ENCODE measurements at places on chromosomes 7 and 10.

GRCh38 chr7:151415375-151416105, 5.7 kb upstream of the WDR86 start:
- DNase-seq, result no peak

- no peak for DNase-seq
These were observed 2.1 kb upstream of the BNIP3 start for GRCh38 chr10:131983780-131984179.

- no peak for DNase-seq
These were observed 30.0 kb downstream of the NUDT1 start for GRCh38 chr7:2272031-2272430.

DNA sequence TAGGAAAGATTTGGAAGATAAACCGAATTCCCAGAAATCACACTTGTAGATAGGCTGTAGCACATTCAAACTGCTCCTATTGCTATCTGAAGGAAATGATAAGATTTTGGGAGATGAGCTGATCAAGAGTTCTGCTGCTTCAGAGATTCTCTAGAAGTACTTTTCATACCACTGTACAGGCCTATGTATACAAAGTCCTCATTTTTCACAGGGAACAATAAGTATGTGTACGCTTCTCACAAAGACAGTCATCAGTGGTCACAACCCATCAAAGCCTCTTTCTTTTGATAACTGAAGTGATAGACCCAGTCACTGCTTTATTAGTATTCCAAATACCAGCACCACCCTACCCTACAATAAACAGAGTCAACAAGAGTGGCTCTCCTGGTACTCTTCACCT, 15.6 kb upstream of the SEPTIN7 start:
- no peak for DNase-seq

DNA sequence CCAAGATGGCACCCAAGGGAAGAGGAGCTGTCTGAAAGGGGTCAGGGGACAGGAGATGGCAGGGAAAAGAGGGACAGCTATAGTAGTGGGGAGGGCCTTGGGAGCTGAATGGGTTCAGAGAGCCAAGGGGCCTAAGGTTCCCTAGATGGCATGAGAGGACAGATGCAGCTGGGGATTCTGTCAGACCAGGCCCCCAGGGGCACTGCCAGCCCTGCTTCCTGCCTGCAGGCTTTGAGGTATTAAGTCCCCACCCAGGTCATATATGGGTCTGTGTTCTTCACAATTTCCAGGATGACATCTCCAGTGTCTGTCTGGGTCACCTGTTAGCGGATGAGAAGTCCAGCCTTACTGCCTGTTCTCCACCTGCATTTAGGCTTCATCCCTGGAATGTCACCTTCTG, 56.7 kb downstream of the NEURL1 start:
- DNase-seq, result no peak

DNA sequence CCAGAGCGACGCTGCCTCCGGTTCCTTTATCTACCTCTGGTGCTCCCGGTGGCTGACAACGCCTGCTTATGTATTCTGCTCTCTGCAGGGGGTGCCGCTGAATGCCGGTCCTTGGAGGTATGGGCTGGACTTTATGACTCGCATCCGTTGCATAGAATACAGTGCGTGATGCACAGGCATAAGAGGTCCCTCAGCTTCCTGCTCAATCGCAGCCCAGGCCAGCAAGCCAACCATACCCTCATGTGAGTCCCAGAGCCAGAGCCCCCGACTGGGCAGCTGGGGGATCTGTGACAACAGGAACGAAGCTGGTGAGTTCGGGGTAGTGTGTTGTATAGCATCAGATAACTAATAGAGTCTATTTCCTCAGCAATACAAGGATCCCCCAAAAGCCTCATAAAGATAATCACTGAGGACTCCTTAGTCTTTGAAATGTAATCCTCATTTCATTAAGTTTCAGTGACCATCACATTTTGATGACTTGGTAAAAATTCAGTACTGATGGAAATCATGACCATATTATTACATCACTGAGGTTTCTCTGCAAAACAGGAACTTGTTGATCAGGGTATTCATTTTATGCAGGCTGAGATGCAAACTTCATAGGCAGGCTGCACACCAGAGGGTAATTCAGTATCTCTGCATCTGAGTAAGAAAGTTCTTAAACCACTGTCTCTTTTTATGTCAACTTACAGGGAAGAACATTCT, 607.8 kb downstream of the PTPRN2 start:
- DNase-seq, result no peak

- DNase-seq, result peak; percentile 77
These were observed 21.5 kb downstream of the POLL start for GRCh38 chr10:101566333-101567164.

GRCh38 chr10:110356628-110357245, 52.0 kb upstream of the SMNDC1 start:
- no peak for DNase-seq

GRCh38 chr7:155804431-155804831, 7.8 kb downstream of the SHH start:
- peak; percentile 62 for DNase-seq

- no peak for DNase-seq
These were observed 10.0 kb downstream of the HKDC1 start for GRCh38 chr10:69230128-69230527.

- no peak for DNase-seq
These were observed 13.4 kb downstream of the NUDT1 start for GRCh38 chr7:2255145-2256139.

- peak; percentile 17 for DNase-seq
These were observed 158.8 kb upstream of the INHBA start for GRCh38 chr7:41861642-41862041.

DNA sequence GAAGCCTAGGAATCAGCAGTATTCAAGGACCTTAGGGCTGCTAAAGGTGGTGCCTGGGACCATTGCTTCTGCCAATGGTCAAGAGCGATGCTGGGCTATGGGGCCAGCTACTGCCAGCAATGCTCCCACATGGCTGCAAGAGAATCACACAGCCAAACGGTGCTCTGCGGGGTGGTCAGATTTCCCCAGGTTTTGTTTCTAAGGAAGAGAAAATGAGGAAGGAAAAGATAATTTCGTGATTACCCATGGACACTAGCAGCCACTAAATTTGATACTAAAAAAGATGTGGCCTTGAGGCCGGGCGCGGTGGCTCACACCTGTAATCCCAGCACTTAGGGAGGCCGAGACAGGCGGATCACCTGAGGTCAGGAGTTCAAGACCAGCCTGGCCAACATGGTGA, 83.0 kb downstream of the LYZL2 start:
- no peak for DNase-seq

- no peak for DNase-seq
These were observed 79.6 kb downstream of the SVIL start for GRCh38 chr10:29555091-29555745.

GRCh38 chr7:96236198-96237039, 85.5 kb downstream of the SLC25A13 start:
- DNase-seq, result no peak

DNA sequence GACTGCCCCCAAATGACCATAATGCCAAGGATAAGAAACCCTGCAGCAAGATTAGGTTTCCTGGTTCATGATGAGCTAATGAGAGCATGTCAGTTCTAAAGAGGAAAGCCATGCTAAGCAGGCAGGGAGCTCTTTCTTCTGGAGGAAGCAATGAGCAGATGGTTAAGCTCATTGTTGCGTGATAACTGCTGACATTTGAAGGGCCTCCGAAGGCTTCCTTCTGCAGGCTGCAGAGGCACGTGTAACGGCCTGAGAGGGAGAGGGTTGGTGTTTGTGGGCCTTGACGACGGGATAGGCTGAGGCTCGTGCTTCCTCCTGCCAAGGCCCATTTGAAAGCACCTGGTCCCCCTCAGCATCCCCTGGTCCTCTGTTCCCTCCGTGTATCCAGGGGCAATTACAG, 63.5 kb upstream of the BTBD16 start:
- no peak for DNase-seq

- DNase-seq, result no peak
These were observed 13.5 kb downstream of the GCK start for GRCh38 chr7:44175730-44176129.

DNA sequence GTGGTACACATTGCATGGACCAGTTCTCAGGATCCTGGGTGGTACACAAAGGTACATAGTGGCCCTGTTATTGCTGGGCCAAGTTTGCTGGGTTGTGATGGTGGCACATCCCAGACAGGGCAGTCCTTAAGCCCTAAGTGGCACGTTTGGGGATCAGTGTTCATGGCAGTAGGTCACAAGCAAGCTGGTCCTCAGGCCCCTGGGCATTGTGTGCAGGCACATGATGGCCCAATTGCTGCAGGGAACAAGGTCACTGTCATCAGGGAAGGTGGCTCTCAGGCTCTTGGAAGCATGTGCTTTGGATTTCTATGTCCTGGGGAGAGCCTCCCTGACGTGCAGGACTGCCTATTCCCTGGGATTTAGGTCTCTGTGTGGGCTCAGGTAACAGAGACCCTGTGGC, 412.3 kb upstream of the LRRTM3 start:
- no peak for DNase-seq

GRCh38 chr7:128188396-128189230, 52.5 kb upstream of the LEP start:
- no peak for DNase-seq

GRCh38 chr7:111535142-111535870, 27.0 kb downstream of the IMMP2L start:
- peak; percentile 14 for DNase-seq

GRCh38 chr10:74433993-74434392, 283.0 kb downstream of the ADK start:
- no peak for DNase-seq

GRCh38 chr7:112540839-112541577, 60.2 kb downstream of the LSMEM1 start:
- DNase-seq, result no peak

DNA sequence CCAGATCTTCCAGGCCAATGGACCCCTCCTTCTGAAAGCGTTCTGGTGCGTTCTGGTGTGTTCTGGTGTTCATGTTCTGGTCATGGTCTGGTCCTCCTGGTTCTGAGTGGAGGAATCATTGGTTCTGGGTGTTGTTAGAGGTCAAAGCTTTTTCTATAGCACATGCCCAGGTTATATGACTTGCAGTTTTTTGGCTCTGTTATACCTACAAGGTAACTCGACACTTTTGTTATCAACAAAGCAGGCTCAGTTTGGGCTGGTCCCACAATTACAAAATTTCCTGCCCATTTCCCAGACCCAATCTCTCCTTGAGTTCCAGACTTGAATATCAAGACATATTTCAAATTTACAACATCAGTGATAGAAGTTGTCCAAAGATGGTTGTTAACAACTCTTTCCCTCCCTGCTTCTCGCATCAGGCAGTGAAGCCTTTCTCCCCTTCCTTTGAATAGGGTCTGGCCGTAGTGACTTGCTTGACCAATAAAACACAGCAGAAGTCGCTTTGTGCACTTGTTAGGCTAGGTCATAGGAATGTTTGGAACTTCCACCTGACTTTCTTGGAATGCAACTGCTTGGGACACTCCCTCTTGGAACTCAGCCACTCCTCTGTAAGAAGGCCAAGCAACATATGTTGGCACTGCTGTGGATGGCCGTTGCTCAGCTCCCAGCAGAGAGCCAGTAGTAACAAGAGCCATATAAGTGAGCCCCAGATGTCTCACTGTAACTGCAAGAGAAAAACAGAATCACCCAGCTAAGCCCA, 83.1 kb upstream of the STEAP1B start:
- peak; percentile 77 for DNase-seq

DNA sequence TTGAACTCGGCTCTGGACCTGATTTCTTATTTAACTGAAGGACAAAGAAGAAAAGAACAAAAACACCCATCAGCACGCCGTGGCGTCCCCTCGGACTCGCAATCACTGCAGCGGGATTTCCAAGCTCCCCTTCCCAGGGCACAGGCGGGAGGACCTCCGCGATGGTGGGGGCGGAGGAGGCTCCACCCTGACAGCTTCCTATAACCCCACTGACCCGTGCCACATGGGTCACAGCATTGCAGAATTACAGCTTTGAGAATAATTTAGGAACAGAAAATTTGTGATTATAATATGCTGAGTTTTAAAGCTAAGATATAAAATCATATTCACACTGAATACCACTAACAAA, 129.7 kb upstream of the SEC61G start:
- no peak for DNase-seq

- no peak for DNase-seq
These were observed 9.7 kb downstream of the DRGX start for GRCh38 chr10:49385939-49386922.

DNA sequence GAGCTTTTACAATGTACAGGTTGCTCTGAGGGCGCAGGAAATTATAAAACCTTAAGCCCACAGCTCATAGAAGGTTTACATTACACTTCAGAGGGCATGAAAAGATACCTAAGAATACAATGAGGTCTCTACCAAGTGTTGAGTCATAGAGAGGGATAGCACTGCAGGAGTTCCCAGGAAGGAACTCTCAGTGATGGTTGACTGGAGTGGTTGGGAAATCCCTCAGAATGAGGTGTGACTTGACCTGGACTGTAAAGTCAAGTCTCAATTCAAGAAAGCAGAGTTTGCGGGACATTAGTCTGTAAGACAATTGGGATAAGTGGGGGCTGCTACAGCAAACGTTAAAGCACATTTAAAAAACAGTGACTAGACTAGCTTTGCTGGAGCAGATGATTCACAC, 21.9 kb downstream of the TNKS2 start:
- no peak for DNase-seq

GRCh38 chr7:128379900-128380479, 18.5 kb upstream of the PRRT4 start:
- no peak for DNase-seq

DNA sequence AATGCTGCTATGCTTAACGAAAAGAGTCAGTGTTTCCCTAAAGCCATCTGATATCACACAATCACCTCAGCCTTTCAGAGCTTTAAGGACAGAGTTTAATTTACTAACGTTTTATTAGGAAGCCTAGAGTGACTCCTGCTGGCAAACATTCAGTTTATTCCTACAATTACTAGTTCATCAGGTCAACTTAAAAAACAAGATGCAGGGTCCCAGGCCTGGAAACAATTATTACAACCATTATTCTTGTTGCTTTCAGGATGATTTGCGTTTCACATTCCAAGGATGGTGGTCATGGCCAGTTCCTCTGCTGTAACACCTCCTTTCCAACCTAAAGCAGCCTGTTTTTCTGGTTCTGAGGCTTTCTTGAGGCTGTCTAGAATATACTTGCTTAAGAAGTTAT, 1.5 kb upstream of the FAM53B start:
- peak; percentile 70 for DNase-seq

GRCh38 chr10:47366731-47367460, 17.2 kb downstream of the ZNF488 start:
- no peak for DNase-seq

DNA sequence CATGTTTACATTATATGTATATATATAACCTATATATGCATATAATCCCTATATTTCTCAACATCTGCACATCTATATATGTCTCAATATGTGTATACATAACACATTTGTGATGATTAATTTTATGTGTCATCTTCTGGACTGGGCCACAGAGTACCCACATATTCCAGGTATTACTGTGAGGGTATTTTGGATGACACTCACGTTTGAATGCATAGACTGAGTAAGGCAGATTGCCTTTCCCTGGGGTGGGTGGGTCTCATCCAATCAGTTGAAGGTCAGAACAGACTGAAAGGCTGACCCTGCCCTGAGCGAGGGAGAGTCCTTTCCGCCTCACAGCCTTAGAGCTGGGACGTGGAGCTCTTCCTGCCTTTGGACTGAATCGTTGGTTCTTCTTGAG, 295.2 kb upstream of the PFKP start:
- no peak for DNase-seq

GRCh38 chr10:580778-581177, 108.7 kb downstream of the DIP2C start:
- DNase-seq, result no peak

Measured in GM23338 (cell line).